ENCODE measurements at places on chromosomes 3 and 15. TPM values are rescaled to one million over a fixed set of nuclear protein-coding genes. Genes with fewer than 3 reads are reported as not detected.

GRCh38 chr3:154791611-154792010 lies 288.5 kb upstream of the MME start:
- H3K36me3 ChIP-seq = no peaks in the 10 kb centered on the region
- no peak overlapping the region for H3K4me3 ChIP-seq
- H3K27ac ChIP-seq = no peak overlapping the region
- H3K4me1 ChIP-seq = no peaks in the 10 kb centered on the region
- no peaks in the 10 kb centered on the region for H3K27me3 ChIP-seq

GRCh38 chr3:25469558-25469957 lies 41.5 kb downstream of the RARB start:
- no peak for DNase-seq
- H3K36me3 ChIP-seq = peaks cover 8% of the 10 kb centered on the region
- no peaks in the 10 kb centered on the region for H3K27me3 ChIP-seq
- no peak overlapping the region for H3K4me3 ChIP-seq
- no peak overlapping the region for H3K27ac ChIP-seq

DNA sequence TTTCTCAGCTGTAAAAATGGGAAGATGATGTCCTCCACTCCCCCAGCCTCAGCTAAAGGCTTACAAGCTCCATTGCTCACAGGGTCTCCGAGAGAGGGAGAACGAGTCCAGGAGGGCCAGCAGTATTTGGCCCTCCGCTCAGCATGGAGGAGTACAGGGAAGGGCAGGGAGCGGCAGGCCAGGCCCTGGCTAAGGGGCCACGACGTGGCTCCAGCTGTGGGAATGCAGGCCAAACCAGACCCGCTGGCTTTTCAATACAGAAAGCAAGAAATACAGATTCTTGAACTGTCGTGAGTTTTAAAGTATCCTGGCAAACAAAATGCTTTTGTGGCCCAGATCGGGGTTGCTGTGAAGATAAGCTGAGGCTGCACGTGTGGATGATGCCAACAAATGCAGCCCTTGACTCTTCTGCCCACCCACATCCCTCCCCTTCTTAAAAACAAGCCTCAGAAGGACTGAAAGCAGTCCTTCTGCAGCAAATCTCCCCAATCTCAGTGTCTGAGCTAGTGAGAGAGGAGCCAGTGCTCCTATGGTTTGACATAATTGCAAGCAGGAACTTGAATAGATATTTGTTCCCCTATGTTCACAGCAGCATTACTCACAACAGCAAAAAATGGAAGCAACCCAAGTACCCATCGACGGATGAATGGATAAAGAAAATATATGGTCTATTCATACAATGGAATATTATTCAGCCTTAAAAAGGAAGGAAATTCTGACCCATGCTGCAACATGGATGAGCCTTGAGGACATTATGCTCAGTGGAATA lies 18.5 kb upstream of the FBLN2 start:
- no peak for DNase-seq
- H3K36me3 ChIP-seq = no peaks in the 10 kb centered on the region
- H3K4me1 ChIP-seq = peaks cover 9% of the 10 kb centered on the region
- H3K4me3 ChIP-seq = no peak overlapping the region
- no peaks in the 10 kb centered on the region for H3K27me3 ChIP-seq

DNA sequence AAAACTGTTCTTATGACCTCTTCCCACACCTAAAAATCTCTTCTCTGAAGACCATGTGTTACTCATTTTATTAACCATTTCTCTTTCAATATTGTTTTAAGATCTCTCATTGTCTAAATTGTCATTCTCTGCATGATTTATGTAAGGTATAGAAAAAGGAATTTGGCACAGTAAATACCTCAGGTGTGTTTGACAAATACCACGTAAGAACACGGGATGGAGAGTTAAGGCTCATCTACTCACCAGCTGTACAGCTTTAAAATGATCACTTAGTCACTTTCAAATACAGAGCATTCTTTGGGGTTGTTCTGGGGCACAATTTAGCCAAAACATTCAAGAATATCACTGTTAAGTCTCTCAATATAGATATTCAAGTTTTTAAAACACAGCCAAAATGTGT lies 627.1 kb downstream of the MCTP2 start:
- H3K27me3 ChIP-seq = no peaks in the 10 kb centered on the region
- no peaks in the 10 kb centered on the region for H3K36me3 ChIP-seq
- no peak overlapping the region for H3K4me3 ChIP-seq

DNA sequence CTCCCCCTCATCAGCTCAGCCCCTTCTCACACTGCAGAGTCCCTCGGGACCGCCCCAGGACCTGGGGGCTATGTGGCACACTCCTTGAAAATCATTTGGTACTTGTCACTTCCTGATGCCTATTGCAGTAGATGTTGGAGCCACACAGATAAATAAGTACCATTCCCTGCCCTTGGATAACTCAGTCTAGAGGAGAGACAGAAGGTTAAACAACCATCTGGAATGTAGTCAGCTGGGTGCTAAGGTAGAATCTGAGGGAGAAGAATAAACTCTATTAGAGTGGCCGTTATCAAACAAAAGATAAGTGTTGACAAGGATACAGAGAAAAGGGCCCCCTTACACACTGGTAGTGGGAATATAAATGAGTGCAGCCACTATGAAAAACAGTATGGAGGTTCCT lies 112.3 kb upstream of the NR2E3 start:
- no peaks in the 10 kb centered on the region for H3K4me1 ChIP-seq
- no peaks in the 10 kb centered on the region for H3K36me3 ChIP-seq
- no peaks in the 10 kb centered on the region for H3K27me3 ChIP-seq
- H3K4me3 ChIP-seq = no peak overlapping the region
- no peak for DNase-seq

DNA sequence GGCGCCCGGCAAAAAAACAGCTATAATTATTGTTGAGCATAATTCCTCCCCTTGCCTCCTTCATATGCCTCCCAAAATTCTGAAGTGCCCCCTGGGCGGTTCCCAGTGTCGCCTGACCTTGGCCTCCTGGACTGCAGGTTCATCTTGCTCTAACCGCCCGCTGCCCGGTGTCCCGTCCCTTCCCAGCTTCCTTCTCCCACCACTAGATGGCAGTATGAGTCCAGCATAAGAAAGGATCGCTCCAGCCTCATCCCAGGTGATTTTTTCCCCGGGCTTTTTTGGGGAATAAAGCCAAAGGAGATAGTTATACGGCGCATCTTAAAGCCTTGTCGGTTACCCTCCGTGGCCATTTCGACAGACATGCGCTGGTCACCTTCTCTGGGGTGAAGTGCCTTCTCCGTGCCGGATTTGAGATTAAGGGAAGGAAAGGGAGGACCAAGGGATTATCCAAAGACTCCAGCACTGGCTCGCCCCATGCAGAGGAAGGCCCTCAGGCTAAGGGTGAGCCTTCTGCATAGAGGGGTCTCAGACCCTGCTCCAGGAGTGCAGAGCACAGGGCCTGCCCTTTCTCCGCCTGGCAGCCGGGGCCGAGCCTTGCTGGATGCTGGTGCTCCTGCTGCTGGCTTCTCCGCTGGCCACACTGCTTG lies 45.8 kb upstream of the TRA2B start:
- H3K4me1 ChIP-seq = no peaks in the 10 kb centered on the region
- DNase-seq = peak; percentile 94
- peaks cover 8% of the 10 kb centered on the region for H3K27me3 ChIP-seq
- H3K27ac ChIP-seq = no peak overlapping the region

- H3K4me3 ChIP-seq = no peak overlapping the region
- H3K4me1 ChIP-seq = no peaks in the 10 kb centered on the region
- no peak for DNase-seq
- H3K27me3 ChIP-seq = no peaks in the 10 kb centered on the region
- H3K27ac ChIP-seq = no peak overlapping the region
Measured at GRCh38 chr3:132756108-132756650, 34.0 kb upstream of the NPHP3 start.

GRCh38 chr15:23385886-23386430 lies 31.4 kb downstream of the GOLGA8S start:
- H3K4me3 ChIP-seq = no peak overlapping the region
- H3K36me3 ChIP-seq = no peaks in the 10 kb centered on the region
- H3K4me1 ChIP-seq = no peaks in the 10 kb centered on the region
- H3K27ac ChIP-seq = no peak overlapping the region
- H3K27me3 ChIP-seq = no peaks in the 10 kb centered on the region

DNA sequence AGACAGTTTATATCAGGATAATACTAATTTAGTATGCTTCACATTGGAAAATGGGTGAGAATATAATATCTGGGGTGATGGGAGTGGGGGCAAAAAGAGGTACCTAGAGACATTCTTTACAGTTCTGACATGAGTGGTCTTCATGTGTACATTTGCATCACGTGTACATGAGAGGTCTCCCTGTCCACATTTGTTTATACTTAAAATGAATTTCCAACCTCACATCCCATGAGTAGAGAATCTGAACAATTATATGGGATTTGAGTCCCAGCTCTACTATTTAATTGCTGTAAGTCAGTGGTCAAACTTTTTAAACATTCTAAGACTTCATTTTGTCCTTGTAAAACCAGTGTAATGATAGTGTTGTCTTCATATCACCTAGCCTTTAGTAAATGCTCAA lies 408.4 kb downstream of the NAALADL2 start:
- no peaks in the 10 kb centered on the region for H3K27me3 ChIP-seq
- no peak overlapping the region for H3K27ac ChIP-seq
- no peak overlapping the region for H3K4me3 ChIP-seq
- H3K4me1 ChIP-seq = no peaks in the 10 kb centered on the region
- no peaks in the 10 kb centered on the region for H3K36me3 ChIP-seq

DNA sequence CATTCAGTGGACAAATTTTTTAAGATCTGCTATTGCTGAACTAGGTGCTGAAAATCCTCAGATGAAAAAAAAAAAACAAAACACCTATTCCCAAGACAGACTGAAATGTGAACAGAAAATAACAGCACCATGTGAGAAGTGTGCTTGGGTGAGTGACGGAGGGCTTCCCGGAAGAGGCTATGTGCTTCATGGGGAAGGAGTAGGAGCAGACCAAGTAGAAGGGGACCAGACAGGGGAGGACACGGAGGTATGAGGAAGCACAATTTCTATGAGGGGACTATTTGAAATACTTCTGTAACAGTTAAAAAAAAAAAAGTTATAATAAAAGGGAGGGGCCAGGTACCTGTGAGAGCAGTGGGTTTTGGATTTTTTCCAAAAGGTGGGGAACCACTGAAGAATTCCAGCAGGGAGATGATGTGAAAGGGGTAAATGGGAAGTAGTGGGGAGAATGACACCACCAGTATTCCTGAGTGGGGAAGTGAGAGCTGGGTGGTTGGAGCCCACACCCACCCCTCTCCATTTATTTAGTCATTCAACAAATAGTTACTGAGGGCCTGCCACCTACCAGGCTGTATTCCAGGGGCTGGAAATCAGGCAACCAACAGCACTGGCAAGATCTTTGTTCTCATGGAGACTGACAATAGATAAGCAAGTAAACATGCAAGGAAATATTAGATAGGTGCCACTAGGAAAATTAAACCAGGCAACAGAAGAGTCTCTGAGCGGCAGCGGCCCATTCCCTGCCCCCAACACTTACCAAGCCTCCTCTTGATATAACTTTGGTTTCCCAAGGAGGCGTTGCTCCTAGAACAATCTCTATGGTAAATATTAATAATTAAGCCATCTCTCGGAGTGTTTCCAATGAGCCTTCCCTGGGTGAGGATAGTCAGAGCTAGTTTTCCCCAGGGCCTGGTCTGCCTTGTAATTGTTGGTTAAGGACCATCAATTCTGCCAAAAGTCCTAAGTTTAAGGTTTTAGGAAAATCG lies 3.8 kb upstream of the USP3 start:
- H3K4me3 ChIP-seq = peak overlapping the region; percentile 13
- DNase-seq = no peak
- peaks cover 23% of the 10 kb centered on the region for H3K27me3 ChIP-seq
- no peak overlapping the region for H3K27ac ChIP-seq
- no peaks in the 10 kb centered on the region for H3K36me3 ChIP-seq

POPDC2 gene
- 1.6 TPM for total RNA-seq

CCK gene
- total RNA-seq = not detected

ADAMTS9 gene
- total RNA-seq = 27.5 TPM

TUSC7 gene
- not detected for total RNA-seq

SLC22A14 gene
- total RNA-seq = not detected

IL17RC gene
- 14.8 TPM for total RNA-seq

MASP1 gene
- 0.09 TPM for total RNA-seq

Measured in endodermal cell (in vitro differentiated cells).